Tibial artery (tissue), 4 donors: ENCODE measurements at places on chromosomes 5 and 9.

GRCh38 chr9:78386348-78386747 lies 89.4 kb downstream of the PSAT1 start:
- no peaks in the 10 kb centered on the region for H3K36me3 ChIP-seq
- no peaks in the 10 kb centered on the region for H3K4me1 ChIP-seq
- H3K27me3 ChIP-seq, result no peaks in the 10 kb centered on the region
- no peak overlapping the region for H3K27ac ChIP-seq

- no peaks in the 10 kb centered on the region for H3K27me3 ChIP-seq
- H3K27ac ChIP-seq, result no peak overlapping the region
- H3K4me1 ChIP-seq, result no peaks in the 10 kb centered on the region
- H3K4me3 ChIP-seq, result no peak overlapping the region
- H3K36me3 ChIP-seq, result no peaks in the 10 kb centered on the region
- DNase-seq, result no peak
Observed at GRCh38 chr9:85443190-85443598, 298.6 kb downstream of the AGTPBP1 start.

DNA sequence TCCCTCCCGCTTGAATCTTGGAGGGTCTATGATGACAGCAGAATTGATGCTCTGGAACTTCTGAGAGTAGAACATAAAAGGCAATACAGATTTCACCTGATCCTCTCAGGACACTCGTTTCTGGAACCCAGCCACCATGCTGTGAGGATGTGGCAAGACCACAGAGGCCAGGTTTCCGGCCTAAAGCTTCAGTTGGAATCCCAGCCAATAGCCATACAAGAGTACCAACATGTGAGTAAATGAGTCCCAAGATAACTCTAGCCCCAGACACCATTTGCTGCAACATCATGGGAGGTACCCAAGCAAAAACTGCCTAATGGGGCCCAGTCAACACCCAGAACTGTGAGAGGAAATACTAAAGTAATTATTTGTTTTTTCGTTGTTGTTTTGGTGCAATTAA lies 65.7 kb upstream of the MARCHF11 start:
- H3K27me3 ChIP-seq, result no peaks in the 10 kb centered on the region
- no peaks in the 10 kb centered on the region for H3K4me1 ChIP-seq
- H3K4me3 ChIP-seq, result no peak overlapping the region
- H3K36me3 ChIP-seq, result no peaks in the 10 kb centered on the region
- DNase-seq, result no peak

DNA sequence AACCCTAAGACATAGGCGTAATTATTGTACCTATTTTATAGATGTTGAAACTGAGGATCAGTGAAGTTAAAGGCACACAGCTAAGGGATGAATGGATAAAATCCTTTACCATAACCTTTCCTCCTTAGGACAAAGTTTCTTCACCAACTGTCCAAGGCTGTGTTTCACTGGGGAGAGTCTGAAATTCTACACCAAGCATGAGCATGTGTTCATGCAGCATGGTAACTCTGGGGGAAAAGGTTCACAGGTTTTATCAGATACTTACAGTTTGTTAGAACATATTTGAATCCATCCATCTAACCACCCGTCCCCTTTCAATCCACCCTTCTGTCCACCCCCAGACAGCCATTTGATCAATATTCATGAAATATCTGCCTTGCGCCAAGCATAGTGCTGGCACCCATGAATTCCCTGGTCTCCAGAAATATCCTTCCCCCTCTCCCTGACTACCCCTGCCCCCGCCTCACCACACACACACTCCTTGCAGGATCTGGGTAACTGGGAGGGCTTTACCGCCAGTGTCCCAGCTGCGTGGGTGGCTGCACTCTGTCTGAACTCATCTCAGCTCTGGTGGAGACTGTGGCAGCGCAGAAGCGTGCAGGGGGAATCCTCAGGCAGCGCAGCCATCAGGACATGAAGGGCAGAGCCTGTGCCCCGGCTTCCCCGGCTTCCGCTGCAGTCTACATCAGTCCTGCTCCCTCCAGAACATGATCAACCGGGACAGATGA lies 6.3 kb upstream of the KCNIP1 start:
- H3K4me3 ChIP-seq, result no peak overlapping the region
- H3K27ac ChIP-seq, result no peak overlapping the region
- H3K36me3 ChIP-seq, result no peaks in the 10 kb centered on the region
- DNase-seq, result no peak
- peaks cover 25% of the 10 kb centered on the region for H3K27me3 ChIP-seq

DNA sequence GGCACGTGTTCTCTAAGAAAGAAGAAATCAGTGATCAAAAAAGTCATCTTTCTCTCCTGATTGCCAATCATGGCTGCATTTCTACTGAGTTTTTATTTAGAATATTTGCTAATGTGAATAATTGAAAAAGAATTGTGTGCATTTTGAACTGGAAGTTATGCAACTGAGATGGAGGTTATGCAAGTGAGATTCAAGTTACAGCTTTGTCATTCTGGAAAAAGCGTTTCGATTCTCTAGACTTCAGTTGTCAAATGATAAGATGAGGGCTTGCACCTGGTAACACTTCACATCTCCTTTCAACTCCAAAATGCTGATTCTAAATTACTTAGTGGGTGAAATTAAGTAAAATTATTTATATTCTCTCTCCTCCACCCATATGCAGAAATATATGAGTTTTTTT lies 36.4 kb downstream of the C6 start:
- no peak for DNase-seq
- no peaks in the 10 kb centered on the region for H3K27me3 ChIP-seq
- no peaks in the 10 kb centered on the region for H3K4me1 ChIP-seq
- no peak overlapping the region for H3K27ac ChIP-seq

GRCh38 chr5:146626936-146627335 lies 110.9 kb upstream of the GPR151 start:
- H3K4me3 ChIP-seq, result no peak overlapping the region
- no peaks in the 10 kb centered on the region for H3K27me3 ChIP-seq
- no peaks in the 10 kb centered on the region for H3K36me3 ChIP-seq
- H3K27ac ChIP-seq, result no peak overlapping the region
- H3K4me1 ChIP-seq, result no peaks in the 10 kb centered on the region

GRCh38 chr9:104769655-104770054 lies 5.7 kb downstream of the NIPSNAP3B start:
- no peak overlapping the region for H3K27ac ChIP-seq
- H3K36me3 ChIP-seq, result no peaks in the 10 kb centered on the region
- H3K27me3 ChIP-seq, result no peaks in the 10 kb centered on the region
- no peak overlapping the region for H3K4me3 ChIP-seq

- no peak overlapping the region for H3K4me3 ChIP-seq
- H3K4me1 ChIP-seq, result peaks cover 4% of the 10 kb centered on the region
- peaks cover 33% of the 10 kb centered on the region for H3K27me3 ChIP-seq
- no peaks in the 10 kb centered on the region for H3K36me3 ChIP-seq
- H3K27ac ChIP-seq, result no peak overlapping the region
Observed at GRCh38 chr5:184471-184870, 6.8 kb upstream of the LRRC14B start.

DNA sequence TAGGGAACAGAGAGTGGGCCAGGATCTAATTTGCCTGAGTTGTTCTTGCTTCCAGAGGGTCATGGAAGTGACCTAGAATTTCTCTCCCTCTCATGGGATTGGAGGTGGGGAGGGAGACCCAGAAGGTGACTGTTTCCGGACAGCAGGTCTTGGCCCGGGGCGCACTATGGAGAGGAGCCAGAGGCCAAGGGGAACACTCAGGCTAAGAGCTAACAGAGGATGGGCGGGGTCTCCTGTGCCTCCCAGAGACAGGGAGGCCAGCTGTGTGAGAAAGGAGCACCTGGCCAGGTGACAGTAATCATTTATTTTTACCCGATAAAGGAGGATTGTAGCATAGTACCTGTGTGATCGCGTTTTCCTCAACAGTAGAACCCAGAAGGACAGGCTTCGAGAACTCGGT lies 50.9 kb upstream of the ANKH start:
- DNase-seq, result no peak
- no peak overlapping the region for H3K27ac ChIP-seq
- no peaks in the 10 kb centered on the region for H3K27me3 ChIP-seq
- H3K4me1 ChIP-seq, result peaks cover 6% of the 10 kb centered on the region
- H3K4me3 ChIP-seq, result no peak overlapping the region
- H3K36me3 ChIP-seq, result no peaks in the 10 kb centered on the region

DNA sequence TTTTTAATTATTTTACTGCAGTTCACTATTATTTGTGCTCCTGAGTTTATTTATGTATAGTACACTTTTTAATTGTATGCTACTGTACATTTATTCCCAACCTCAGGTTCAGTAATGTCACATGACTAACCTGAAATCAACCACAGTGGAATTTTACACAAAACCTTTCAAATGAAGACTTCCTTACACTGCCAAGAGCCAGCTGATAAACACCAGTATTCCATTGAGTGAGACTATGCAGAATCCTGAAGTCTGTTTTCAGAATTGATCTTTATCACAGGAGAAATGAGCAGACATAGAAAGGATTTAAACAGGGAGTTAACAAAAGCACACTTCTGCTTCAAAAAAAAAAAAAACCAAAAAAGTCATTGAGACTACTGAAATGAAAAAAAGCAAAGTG lies 219.5 kb downstream of the PRR16 start:
- no peaks in the 10 kb centered on the region for H3K4me1 ChIP-seq
- H3K36me3 ChIP-seq, result no peaks in the 10 kb centered on the region
- no peaks in the 10 kb centered on the region for H3K27me3 ChIP-seq
- H3K4me3 ChIP-seq, result no peak overlapping the region
- no peak overlapping the region for H3K27ac ChIP-seq

- no peak overlapping the region for H3K4me3 ChIP-seq
- peaks cover 3% of the 10 kb centered on the region for H3K4me1 ChIP-seq
- no peak for DNase-seq
- H3K27me3 ChIP-seq, result no peaks in the 10 kb centered on the region
- no peak overlapping the region for H3K27ac ChIP-seq
Observed at GRCh38 chr9:81841333-81841732, 86.9 kb upstream of the SPATA31D4 start.

- H3K4me1 ChIP-seq, result no peaks in the 10 kb centered on the region
- DNase-seq, result no peak
- H3K27ac ChIP-seq, result no peak overlapping the region
- no peaks in the 10 kb centered on the region for H3K27me3 ChIP-seq
- no peaks in the 10 kb centered on the region for H3K36me3 ChIP-seq
Observed at GRCh38 chr5:124596595-124597421, 149.6 kb downstream of the ZNF608 start.

DNA sequence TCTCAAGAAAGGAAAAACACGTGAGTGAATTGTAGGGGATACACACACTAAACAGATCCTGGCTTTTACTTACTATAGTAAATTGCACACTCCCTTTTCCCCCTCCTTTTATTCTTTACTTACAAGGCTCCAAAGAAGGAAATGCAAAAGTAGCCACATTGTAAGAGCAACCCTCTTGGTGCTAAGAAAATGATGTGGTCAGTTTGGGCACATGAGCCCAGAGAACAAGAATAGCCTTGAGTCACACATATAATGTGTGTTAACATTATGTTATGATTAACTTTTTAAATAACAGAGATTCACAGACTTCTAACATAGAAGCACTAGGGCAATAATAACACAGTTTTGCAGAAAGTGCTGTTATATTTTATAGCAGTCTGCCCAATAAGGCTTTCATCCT lies 48.5 kb downstream of the PCSK5 start:
- H3K4me3 ChIP-seq, result no peak overlapping the region
- no peaks in the 10 kb centered on the region for H3K27me3 ChIP-seq

- peak overlapping the region; percentile 56 for H3K4me3 ChIP-seq
- peaks cover 27% of the 10 kb centered on the region for H3K36me3 ChIP-seq
- peak; percentile 97 for DNase-seq
- H3K27me3 ChIP-seq, result no peaks in the 10 kb centered on the region
Observed at GRCh38 chr5:177455661-177456590, 9.3 kb downstream of the PRR7 start.

- H3K27ac ChIP-seq, result peak overlapping the region; percentile 55
- no peaks in the 10 kb centered on the region for H3K4me1 ChIP-seq
- DNase-seq, result no peak
Observed at GRCh38 chr5:50675385-50675784, 8.9 kb downstream of the PARP8 start.

DNA sequence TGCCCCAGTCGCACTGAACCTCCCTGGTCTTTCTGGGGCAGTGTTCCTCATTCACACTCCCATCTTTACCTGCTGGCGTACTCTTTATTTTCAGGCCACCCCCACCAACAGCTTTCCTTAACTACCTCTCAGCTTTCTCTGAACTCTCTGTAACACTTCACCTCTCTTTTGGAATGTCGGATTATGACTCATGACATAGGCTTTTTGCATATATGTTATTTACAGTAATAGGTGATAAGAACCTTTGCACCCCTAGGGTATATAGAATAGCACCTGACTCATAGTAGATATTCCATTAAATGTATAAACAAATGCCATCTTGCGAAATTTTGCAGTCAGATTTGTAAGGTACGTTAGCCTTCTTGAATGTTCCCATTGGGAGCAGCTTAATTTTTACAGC lies 52.9 kb upstream of the MIER3 start:
- no peaks in the 10 kb centered on the region for H3K27me3 ChIP-seq
- no peaks in the 10 kb centered on the region for H3K4me1 ChIP-seq
- no peak overlapping the region for H3K27ac ChIP-seq
- H3K4me3 ChIP-seq, result no peak overlapping the region

DNA sequence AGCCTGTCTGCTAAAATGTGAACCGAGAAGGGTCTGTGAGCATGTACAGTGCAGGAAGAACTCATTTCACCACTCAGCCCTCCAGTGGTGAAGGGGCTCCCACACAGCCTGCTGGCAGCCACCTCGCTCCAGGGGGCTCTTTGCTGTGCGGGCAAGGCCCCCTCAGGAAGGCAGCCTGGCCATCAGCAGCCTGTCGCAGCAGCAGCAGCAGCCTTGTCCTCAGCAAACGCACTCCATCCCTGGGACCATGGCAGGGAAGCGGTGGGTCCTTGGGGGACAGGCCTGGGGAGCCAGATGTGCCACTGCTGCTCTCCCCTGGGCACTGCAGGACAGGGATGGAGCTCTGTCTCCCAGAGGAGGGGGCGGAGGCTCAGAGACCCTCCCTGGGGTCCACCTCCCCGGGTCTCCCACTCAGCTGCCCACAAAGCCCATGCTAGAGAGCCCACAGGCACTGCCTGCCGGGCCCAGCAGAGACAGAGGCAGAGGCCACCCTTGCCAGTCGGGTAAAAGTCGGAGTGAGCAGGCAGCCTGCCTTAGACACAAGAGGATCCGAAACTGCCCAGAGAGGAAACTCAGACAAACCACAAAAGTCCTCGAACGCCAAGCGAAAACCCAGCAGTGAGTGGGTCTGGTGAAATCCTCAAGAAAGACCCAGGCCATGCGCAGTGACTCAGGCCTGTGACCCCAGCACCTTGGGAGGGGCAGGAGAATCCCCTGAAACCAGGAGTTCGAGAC lies 8.0 kb downstream of the BRD3 start:
- H3K27me3 ChIP-seq, result no peaks in the 10 kb centered on the region
- peaks cover 85% of the 10 kb centered on the region for H3K4me1 ChIP-seq
- no peak overlapping the region for H3K4me3 ChIP-seq

DNA sequence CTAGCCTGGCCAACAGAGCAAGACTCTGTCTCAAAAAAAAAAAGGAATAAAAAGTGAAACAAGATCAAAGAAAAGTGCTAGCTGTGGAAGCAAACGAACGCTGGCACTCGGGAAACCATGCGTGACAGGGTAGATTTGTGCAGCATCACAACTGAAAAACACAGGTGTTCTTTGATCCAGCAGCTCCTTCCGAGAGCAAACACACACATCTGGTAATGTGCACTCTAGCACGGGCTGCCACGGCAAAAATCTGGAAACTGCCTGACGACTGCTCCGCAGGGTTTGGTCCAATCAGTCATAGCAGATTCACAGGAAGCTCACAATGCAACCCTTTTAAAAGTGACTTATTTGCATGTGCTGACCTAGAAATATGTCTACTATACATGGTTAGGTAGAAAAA lies 80.0 kb downstream of the SYK start:
- no peak overlapping the region for H3K4me3 ChIP-seq
- H3K27ac ChIP-seq, result no peak overlapping the region
- no peaks in the 10 kb centered on the region for H3K36me3 ChIP-seq

GRCh38 chr5:180669661-180670060 lies 20.3 kb upstream of the FLT4 start:
- no peak for DNase-seq
- no peak overlapping the region for H3K27ac ChIP-seq
- peaks cover 24% of the 10 kb centered on the region for H3K27me3 ChIP-seq
- H3K4me3 ChIP-seq, result no peak overlapping the region
